Adrenal gland (tissue), 19 donors: ENCODE measurements at places on chromosomes 4 and X.

- no peak for DNase-seq
Observed at GRCh38 chrX:39157006-39157405, 355.7 kb downstream of the MID1IP1 start.

DNA sequence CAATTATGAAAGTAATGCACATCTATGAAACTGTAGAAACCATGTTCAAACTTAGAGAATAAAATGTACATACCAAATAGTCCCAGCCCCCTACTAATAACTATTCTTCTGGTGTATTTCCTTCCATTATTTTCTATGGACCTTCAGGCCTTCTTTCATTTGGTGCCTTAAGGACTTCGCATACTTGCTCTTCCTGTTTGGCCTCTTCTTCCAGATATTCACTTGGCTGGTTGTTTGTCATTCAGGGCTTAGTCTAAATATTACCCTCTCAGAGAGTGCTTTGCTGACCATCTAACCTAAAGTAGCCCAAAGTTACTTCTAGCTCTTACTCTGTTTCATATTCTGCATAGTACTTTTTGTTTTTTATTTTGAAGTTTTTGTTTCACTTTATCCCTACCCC, 70.3 kb upstream of the ARMCX2 start:
- DNase-seq, result no peak

DNA sequence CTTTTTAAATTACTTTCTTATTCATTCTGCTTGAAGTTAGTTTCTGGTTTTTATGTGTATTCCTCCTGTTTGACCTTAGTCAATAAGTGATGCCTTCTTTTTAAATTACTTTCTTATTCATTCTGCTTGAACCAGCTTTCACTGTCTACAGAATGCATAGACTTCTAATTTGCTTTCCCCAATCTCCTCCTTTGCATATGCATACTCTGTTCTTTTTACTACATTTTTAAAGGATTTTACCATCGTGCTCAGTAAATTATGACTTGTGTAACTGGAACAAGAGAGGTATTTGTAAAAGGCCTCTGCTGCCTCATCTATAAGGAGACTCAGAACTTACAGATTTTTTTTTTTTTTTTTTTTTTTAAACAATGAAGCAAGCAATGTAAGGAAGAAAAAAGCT, 228.7 kb downstream of the PPP3CA start:
- DNase-seq, result no peak

- no peak for DNase-seq
Observed at GRCh38 chr4:6826781-6827508, 44.4 kb downstream of the KIAA0232 start.

- peak; percentile 52 for DNase-seq
Observed at GRCh38 chr4:102169345-102169744, 175.9 kb downstream of the SLC39A8 start.

DNA sequence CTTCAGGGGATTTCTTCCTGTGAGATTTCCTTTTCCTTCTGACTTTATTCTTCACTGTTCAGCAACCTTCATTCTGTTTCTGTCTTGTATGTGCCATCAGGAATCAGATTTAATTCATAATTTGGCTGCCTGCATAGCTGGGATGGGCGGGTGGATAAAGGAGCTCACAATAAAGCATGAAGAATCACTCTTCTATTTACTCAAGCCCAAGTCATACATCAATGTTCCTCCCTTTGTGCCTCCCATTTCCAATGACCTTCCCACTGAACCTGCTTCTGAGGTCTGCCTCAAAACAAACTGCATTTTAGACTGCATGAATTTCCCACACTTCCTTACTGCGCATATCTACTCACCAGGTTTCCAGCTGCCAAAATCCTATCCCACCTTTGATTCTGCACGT, 14.0 kb downstream of the PDGFC start:
- no peak for DNase-seq

- DNase-seq, result no peak
Observed at GRCh38 chrX:23513121-23513520, 154.2 kb upstream of the PRDX4 start.

DNA sequence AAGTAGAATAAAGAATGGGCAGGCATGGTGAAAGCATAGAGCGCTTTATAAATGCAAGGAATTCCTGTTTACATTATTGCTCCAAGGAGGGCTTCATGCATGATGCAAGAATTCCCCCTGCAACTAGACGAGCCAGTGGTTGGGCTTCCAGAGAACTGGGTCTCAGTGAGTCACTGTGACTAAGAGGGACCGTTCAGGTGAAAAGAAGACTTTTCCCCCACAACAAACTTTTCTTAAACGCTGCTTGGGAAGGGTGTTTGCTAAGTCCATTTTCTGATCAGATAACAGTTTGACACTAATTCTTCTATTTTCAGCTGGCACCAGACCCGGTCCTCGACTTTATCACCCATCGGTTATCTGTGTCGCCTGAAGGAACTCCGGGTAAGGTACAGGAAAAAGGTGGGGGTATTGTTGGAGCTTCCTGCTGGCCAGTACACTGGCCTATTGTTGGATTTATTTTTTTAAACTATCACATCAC, 40.1 kb downstream of the LDB2 start:
- DNase-seq, result peak; percentile 31

GRCh38 chr4:73053974-73054480, 15.5 kb downstream of the COX18 start:
- no peak for DNase-seq

DNA sequence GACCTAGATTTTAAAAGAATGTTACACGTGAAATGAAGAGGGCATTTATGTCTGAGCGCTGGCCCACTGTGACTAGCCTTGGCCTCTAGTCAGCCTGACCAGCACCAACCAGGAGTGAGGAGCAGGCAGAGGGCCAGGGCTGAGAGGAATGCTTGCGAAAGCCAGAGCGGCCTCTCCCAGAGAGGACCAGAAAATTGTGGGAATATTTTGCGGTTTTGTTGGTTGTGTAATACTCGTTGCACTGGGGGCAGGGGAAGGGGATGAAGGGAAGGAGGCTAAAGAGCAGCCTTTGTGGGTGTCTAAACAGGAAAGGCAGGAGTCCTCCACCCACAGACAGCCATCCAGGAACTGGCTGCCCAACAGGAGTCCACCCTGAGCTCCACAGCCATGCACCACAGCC, 3.8 kb downstream of the GABRE start:
- no peak for DNase-seq

GRCh38 chr4:170672381-170672965, 582.7 kb upstream of the AADAT start:
- no peak for DNase-seq

DNA sequence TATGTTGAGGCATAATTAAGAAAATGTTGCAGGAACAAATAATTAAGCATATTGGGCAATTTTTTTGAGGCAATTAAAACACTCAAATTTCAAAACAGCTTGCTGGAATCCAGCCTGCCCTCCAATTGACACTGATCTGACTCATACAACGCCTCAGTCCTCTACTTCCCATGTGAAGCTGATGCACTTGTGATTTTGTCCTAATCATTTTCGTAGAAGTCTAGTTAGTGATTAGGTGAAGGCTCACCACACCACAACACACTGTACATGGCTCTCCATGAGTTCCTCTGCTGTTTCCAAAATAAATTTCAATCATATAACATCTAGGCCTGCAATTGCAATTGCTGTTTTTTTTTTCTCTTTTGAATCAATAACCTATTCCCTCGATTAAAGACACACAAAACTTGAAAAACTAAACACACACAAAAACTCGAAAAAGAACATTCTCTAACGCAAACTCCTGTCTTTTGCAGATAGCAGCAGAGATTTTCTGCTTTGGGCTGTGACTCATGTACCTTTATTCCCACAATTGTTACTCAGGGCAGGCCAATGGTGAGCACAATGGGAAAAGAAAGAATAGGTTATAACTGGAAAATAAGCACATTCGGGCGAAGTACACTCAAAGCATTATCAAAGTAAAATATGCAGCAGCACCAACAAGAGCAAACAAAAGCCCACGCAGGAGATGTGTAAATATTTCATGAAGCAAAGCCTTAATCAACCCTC, 1.7 kb downstream of the GPRIN3 start:
- no peak for DNase-seq
